ENCODE measurements at places on chromosomes 2 and 18.

- no peak for DNase-seq
Observed at GRCh38 chr2:174157053-174157452, 91.3 kb downstream of the OLA1 start.

DNA sequence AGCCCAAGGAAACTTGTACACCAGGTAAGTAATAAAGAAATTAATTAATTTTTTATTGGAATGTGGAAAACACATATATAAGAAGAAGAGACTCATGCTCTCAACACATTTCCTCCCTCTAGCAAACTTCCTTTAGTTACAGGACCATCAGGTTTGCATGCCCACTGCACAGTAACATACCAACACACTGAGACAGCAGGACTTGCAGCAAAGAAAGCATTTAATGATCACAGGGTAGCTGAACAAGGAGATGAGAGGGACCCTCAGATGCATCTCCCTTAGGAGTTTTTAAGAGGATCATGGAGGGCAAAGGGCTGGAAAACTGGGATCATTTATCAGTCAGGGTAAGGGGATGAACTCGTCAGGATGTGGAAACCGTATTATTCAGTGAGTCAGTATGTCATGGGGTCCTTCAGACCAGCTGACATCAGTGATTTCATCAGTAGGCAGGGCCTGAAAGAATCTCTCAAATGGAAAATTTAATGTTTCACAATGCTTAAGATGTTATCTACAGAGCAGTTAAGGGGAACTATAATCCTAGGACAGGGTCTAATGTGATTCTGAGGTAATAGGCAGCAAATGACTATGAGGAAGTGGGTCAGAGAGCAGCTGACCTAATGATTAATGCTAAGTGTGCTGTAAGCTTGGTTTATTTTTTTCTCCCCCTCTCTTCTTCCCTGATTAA, 193.8 kb upstream of the RND3 start:
- DNase-seq: no peak

- peak; percentile 38 for DNase-seq
Observed at GRCh38 chr2:95074663-95075439, 46.8 kb downstream of the MRPS5 start.

DNA sequence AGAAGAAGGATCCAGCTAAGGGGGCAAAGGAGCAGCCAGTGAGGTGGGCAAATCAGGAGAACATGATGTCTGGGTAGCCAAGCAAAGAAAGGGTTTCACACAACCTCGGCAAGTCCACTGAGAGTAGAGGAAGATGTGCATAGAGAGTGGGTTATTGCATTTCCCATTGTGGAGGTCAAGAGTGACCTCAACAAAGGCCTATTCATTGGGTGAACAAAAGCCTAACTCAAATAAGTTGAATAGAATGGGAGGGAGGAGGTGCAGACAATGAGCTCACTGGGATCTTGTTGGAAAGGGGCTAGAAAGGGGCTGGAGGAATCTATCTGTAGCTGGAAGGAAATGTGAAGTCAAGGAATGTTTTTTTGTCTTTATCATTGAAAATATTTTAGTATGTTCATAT, 14.0 kb upstream of the PDCL3 start:
- no peak for DNase-seq

DNA sequence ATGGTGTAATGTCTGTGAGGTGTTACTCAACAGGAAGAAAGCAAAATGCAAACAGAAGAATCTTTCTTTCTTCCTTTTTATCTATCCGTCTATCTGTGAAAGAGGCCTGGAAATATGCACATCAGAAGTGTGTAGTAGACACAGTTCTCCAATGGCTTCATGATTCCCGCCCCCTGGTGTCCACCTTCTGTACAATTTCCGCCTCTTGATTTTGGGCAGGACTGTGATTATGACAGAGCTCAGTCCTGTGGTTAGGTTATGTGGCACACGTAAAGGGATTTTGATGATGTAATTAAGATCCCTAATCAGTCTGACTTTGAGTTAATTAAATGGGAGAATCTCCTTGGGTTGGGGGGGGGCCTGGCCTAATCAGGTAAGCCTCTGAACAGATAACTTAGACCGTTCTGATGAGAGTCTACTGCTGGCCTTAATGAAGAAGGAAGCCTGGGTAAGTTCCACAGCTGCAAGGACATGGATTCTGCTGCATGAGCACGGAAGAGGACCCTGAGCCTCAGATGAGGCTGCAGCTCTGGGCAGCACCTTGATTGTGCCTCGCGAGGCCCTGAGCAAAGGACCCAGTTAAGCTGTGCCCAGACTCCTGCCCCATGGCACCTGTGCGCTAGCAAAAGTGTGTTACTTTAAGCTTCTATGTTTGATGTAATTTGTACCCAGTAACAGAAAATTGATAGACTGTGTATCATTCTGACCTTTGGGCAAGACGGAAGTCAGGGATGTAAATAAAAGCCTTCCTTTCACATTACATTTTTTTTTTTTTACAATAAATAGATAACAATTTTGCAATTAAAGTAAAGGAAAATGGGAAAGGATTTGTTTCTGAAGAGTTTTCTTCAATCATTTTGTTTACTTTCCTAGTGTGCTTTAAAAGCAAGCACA, 11.3 kb upstream of the KCNF1 start:
- DNase-seq: no peak

DNA sequence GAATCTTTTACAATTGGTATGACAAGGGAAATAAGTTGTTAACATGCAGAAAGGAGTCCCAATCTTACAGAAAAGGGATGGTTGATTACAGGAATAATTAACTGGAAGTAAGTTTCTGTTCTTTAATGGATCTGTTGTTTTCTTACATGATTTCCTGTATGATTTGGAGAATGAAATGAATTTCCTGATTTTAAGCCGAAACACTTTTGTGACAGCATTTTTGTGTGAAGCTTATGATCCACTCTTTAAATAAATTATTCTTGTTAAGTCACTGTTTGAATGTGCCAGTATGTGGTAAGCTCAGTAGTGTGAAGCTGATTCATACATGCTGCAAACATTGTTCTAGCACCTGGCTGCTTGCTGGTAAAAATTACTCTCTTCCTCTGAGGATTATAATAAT, 516.2 kb downstream of the DCDC2C start:
- DNase-seq: no peak

- DNase-seq: no peak
Observed at GRCh38 chr2:26455037-26455669, 22.8 kb downstream of the OTOF start.

GRCh38 chr18:32910694-32911296, 138.0 kb upstream of the KLHL14 start:
- DNase-seq: no peak

DNA sequence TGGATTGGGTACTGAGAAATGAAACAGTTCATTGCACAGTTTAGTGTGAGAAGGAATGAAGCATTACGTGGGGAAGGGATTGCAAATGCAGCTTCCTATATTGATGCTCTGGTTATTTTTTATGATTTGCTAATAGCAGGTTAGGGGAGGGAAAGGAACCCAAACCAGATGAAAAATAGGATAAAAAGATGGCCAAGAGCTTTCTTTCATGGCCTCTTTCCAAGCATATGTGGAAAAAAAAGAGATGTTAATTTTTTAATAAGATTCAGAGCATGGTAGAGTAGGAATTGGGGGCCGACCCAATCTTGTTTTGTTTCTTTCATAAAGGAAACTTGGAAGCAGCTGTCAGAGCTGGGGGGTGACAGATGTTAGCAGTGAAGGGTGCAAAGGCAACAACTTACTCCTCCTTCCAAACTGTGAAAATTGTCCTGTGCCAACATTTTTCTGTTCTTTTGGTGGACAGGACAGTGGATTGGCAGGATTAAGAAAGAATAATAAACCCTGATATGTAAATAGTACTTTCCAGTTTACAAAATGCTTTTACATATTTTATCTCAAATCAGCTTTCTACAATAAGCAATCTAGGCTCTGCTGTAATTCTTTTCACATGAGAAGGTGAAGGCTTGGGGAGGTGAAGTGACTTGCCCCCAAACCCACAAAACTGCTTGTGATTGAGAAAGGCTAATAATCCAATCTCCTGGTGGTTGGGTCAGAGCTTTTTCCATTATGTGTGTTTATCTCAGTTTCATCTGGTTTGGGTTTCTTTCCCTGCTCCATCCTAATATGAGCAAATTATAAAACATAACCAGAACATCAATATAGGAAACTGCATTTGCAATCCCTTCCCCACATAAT, 270.1 kb downstream of the ETAA1 start:
- no peak for DNase-seq

DNA sequence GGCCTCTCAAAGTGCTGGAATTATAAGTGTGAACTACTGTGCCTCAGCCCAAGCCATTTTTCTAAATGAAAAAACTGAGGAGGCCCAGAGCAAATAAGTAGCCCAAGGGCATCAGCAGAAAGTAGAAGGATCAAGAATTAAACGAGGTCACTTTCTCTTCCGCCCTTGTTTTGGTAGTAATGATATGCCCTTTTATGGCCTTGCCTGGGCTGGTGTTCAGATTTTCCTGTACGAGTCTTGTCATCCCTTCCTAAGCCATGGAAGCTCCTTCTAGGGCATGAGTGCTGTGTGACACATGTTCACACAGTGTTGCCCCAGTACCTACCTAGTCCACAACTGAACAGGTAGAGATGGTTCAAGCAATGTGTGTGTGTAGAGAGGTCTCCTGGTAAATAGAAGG, 6.6 kb downstream of the HPCAL1 start:
- no peak for DNase-seq

GRCh38 chr2:68932402-68932801, 20.3 kb downstream of the GKN2 start:
- DNase-seq: no peak

GRCh38 chr18:7317804-7318231, 86.9 kb downstream of the LRRC30 start:
- no peak for DNase-seq

GRCh38 chr2:122908159-122908558, 1116.9 kb upstream of the CNTNAP5 start:
- no peak for DNase-seq

- DNase-seq: no peak
Observed at GRCh38 chr2:21305581-21305980, 181.8 kb downstream of the TDRD15 start.

DNA sequence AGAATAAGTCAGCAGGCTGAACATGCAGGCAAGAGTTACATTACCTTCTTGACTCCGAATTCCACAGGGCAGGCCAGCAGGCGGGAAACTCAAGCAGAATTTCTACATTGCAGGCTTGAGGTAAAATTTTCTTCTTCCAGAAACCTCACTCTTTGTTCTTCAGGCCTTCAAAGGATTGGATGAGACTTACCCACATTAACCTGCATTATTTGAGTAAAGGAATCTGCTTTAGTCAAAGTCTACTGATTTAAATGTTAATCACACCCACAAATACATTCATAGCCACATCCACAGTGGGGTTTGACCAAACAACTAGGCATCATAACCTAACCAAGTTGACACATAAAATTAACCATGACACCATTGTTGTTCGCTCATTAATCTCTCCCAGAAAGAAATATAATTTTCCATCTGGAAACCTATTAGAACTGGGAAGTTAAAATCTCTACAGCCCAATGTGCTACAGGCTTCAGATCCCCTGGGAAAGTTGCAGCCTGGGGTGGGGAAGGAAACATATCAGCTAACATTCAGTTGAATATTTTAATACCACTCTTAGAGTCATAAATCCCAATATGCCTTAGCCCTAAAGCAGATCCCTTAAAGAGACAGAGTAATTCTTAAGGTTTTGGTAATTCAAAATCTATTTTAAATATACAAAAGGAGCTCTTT, 468.2 kb upstream of the TNP1 start:
- DNase-seq: no peak

DNA sequence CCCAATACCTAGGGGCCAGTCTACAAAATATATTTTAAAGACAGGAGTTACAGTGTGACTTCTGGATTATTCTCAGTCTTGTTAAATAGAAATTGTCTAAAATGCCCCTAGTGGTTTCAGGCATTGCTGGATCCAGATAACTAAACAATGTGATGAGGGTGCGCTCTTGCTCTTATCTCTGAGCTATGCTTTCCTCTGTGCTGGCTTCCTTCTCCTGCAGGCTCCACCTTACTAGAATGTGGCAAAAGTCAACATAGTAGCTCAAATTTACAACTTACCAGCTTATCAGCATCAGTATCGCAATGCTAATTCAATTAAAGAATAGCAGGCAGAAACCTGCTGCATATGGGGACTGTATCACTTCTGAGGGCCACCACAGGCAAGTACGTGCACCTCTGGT, 61.3 kb upstream of the RNU4ATAC start:
- no peak for DNase-seq

- DNase-seq: no peak
Observed at GRCh38 chr2:4221434-4221833, 518.1 kb downstream of the DCDC2C start.

- no peak for DNase-seq
Observed at GRCh38 chr2:47721296-47721695, 61.6 kb upstream of the MSH6 start.

- DNase-seq: no peak
Observed at GRCh38 chr2:7029291-7030059, 112.3 kb downstream of the RNF144A start.

DNA sequence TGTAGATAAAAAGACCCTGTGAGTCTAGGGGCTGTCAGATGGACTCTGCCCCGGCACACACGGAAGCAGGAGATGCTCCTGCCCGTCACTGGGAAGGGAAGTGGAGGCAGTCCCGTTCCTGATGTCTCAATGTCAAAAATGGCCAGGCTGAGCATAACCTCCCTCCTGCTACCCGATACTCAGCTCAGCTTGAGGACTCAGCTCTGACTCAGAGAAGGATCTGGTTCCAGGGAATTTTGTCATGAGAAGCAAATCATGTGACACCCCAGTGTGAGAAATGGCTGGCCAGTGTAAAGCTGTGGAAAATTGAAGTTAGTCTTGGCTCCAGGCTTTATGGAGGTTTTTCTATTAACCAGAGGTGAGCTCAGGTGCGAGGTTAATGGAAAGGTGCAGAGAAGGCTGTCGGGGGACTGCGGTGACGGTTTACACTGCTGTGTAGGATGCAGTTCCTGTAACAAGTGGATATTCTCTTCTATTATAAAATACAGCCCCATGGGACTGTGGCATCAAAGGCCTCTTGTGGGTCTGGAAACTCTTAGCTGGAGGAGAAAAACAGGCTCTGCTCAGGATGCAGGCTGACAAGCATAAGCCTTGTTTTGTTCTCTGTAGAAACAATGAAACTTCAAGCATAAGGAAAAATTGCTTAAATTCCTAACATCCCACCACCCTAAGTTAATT, 24.7 kb upstream of the AGAP1 start:
- no peak for DNase-seq

GRCh38 chr2:140863713-140864112, 1267.1 kb downstream of the LRP1B start:
- DNase-seq: no peak

- no peak for DNase-seq
Observed at GRCh38 chr2:201806442-201807170, at the start of gene CDK15. Gene CDK15, plus strand, starts transcription at chr2:201806537. Its CDS starts 128 bp downstream, at chr2:201806665.

GRCh38 chr18:69717586-69717985, 230.1 kb downstream of the CD226 start:
- no peak for DNase-seq

DNA sequence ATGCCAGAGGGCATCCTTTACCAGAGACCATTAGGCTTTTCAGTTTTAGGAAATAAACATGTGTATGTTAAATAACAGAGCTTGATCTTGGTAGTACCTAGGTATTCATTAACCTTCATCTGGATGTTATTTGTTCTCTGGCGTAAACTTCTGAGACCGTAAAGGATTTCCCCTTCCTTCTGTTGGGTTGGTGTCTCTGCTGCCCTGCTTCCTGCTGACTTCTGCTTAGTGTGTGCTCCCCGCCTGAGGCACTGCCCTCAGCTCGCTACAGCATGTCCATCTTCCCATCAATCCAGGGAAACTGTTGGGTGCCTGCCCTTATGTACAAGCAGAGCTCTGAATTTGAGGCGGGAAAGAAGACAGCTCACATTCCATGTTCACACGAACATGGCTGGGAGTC, 177.9 kb downstream of the TPGS2 start:
- DNase-seq: no peak
